ENCODE measurements at places on chromosomes 1 and 21.

DNA sequence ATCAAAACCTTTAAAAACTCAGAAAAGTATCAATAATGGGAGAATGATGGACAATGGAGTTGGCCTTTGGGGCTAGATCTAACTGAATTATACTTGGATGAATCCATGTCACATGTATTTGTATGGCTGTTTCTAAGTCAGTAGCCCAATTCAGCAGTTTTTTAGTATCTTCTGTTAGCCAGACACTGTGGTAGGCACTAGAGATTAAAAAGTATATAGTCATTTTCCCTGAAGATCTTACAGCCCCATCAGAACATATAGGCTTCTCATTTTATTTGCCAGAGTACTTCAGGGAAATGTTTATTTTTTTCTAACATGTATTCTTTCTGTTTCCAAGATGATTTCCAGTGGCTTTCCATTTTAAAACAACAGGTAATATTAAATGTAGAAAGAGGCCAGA is 273.7 kb downstream of the NFIA start:
- no peak for DNase-seq

- no peak for DNase-seq
These were observed 8.2 kb downstream of the CRYBG2 start for GRCh38 chr1:26345718-26346117.

DNA sequence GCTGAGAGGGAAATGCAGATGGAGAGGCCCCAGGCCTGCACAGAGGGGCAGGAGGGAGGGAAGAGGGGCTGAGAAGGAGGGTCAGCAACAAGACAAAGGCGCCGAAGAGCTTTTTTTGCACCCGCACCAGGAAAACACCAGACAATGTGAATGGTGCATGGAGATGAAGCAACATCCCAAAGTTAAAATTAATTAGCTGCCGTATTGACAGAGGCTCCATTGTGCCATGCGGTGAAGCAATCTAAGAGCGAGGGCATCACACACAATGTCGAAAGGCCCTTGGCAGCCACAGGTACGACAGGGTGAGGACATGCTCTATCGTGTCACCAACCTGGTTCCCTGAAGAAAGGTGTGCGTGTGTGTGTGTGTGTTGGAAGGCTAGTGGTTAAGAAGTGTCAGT is 41.2 kb downstream of the SSBP3 start:
- no peak for DNase-seq

GRCh38 chr1:182861994-182862393 is 22.8 kb downstream of the DHX9 start:
- no peak for DNase-seq

DNA sequence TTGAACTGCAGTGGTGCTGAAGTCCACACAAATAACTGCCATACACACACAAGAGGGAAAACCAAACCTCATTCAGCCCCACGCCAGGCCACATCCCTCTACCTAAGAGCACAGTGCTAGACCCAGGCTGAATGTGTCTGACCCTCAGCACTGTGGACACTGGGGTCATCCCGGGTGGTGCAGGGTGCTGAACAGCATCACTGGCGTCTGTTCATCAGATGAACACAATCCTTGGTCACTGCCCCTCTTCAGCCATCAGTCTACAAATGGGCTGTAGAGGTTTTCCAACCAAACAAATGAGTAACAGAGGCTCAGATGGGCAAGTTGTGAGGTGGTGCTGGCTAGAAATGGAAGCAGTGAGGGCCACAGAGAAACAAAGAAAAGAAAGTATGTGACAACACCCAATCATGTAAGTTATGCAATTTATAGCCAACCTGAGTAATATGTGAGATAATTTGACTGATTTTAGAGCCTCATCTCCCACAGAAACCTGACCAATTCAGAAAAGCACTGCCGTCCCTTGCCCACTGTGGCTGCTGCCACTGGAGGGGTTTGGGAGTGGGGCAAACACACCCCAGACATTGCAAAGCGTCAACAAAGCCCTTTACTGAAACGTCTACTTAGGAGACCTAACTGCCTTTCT is 27.9 kb downstream of the GNB1 start:
- no peak for DNase-seq

GRCh38 chr1:186536273-186536890 is 75.5 kb upstream of the PDC start:
- DNase-seq: no peak

DNA sequence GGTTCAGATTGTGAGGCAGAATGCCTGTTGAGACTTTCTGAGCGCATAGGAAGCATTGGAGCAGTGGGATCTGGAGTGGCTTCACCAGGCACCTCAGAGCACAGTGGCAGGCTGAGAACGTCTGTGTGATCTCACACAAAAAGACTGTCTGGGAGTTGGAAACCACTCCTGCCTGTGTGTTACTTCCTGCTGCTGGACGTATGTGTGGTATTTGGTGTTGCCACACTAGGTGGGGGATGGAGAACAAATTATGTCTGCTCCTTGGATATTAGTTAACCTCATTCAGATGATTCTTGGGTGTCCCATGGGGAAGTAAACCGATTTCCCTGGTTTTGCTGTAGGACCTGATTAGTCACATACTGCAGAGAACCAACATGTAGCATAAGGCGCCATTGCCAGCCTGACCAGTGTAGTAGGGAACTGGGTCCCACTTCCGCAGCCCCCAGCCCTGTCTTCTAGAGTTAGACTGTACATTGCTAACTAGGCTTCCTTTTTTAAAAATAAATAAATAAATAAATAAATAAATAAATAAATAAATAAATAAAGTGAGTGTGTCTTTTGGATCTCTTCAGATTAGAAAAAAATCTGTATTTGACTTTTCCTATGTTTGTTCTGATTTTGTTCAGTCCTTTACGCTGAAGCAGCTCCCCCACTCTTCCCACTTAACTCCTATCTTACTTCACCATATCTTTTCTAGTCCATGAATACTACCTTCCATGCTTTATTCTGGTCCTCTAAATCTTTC is 26.9 kb downstream of the UCK2 start:
- DNase-seq: no peak

DNA sequence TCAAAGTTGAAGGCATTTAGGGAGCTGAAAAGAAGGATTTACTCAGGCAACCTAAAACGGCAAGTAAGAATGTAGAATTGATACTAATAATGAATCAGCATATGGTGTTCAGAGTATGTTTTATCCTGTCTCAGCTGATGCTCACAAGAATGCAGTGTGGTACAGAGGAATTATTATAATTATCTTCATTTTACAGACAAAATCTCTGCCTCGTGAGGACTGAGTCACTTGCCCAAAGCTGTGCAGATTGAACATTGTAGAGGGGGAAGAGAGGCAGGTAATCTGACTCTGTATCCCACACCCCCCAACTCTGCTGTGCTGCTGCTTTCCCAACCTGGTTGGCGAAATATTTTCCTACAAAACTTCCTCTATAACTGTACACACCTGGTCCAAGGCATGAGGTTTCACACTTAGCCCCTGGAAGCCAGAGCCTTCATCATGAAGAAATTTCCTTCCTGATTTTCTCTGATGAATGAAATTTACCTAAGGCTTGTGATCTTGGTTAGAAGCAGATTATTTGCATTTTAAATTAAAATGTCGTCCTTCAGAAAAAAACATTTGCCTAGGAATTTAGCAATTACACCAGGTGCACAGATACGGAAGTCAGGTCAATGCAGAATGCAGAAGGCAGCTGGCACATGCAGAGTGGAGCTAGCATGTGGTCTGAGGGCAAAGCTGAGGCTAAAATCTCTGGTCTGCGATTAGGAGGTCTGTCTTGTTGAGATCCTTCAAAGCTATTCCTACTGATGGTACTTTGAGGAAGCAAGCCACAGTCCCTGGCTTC is 52.8 kb downstream of the DPT start:
- DNase-seq: no peak

Data from activated gamma-delta T cell treated with anti-CD3 and anti-CD28 coated beads, Interleukin-2, amount 50 U/mL, for 16 hours (primary cell).